ENCODE measurements at places on chromosomes 2 and 18.

- DNase-seq: no peak
These were observed 42.3 kb upstream of the ALPP start for GRCh38 chr2:232336241-232336736.

- DNase-seq: no peak
These were observed 1014.3 kb upstream of the CDH2 start for GRCh38 chr18:29191263-29191662.

- no peak for DNase-seq
These were observed 600.1 kb upstream of the FSHR start for GRCh38 chr2:49754381-49754780.

DNA sequence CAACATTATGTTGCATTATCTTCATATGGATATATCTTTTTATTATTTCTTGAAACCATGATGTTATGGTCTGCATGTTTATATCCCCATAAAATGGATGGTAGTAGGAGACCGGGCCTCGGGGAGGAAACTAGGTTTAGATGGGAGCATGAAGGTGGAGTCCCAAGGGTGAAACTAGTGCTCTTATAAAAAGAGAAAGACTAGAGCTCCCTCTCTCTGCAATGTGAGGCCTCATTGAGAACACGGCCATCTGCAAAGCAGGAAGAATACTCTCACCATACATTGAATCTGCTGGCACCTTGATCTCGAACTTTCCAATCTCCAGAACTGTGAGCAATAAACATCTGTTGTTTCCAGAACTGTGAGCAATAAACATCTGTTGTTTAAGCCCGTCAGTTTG is 64.0 kb downstream of the NXPH2 start:
- no peak for DNase-seq

DNA sequence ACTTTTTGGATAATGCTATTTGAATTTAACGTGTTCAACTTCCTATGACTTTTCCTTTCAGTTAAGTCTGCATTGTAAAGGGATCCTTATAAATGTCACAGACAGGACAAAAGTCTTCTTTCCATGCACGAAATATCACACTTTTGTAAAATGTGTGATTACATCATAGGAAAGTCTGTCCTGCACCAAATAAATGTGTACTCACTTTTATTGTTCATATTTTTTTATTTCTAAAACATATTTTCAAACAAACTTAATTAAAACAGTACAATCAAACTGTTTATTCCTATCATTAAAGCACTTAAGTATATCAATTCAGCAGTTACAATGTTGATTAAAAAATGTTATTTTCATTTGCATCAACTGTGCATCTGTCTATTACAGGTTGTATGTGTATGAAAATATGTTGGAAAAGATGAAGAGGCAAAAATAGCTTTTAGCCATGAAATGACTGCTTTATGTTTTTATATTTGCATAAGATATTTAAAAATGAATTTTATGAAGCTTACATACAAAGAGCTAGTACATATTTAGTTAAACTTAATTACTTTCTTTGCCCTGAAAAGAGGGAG is 105.6 kb downstream of the CSRNP3 start:
- DNase-seq: no peak
